ENCODE measurements at places on chromosomes 4 and X.

GRCh38 chr4:36235306-36235705, 9.0 kb downstream of the ARAP2 start:
- DNase-seq: no peak

DNA sequence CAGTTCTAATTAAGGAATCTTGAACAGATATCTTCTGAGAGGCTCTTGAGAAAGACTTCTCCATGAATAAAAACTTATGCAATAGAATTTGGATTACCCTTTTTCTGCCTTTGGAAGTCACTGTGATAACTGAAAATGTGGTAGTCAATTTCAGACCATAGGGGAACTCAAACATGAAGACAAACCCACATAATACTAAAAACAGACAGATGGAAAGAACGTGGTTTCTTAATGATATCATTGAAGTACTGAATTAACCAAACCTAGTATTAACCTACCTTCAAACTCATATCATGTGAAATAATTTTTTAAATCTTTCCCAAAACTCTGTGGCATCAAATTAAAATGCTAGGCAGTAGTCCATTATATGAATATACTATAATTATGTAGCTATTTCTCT, 153.5 kb downstream of the CAMK2D start:
- DNase-seq: no peak

GRCh38 chr4:18733961-18734360, 712.4 kb upstream of the LCORL start:
- no peak for DNase-seq

GRCh38 chrX:54007682-54008081, 36.6 kb downstream of the PHF8 start:
- DNase-seq: no peak

GRCh38 chr4:76830964-76831703, 66.8 kb downstream of the SOWAHB start:
- peak; percentile 74 for DNase-seq

GRCh38 chrX:50726296-50726695, 87.7 kb downstream of the SHROOM4 start:
- no peak for DNase-seq

GRCh38 chr4:186228514-186228894, 1.2 kb downstream of the KLKB1 start:
- DNase-seq: no peak

DNA sequence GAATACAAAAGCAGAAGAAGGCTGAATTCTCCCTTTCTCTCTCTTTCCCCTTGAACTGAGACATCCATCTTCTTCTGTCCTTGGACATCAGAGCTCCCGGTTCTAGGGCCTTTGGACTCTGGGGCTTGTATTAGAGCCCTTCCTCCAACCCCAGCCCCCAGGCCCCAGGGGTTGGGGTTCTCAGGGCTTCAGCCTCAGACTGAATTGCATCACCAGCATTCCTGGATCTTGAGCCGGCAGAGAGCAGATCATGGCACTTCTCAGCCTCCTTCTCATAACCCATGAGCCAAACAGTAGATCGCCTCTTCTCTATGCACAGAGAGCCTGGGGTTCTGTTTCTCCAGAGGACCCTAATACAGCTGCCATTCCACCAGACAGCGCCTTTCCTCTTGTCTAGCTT, 25.3 kb upstream of the CLDN24 start:
- DNase-seq: peak; percentile 12

GRCh38 chr4:8332891-8333331, 63.4 kb downstream of the HTRA3 start:
- no peak for DNase-seq

- no peak for DNase-seq
Measured at GRCh38 chr4:4994312-4995097, 24.8 kb downstream of the CYTL1 start.

DNA sequence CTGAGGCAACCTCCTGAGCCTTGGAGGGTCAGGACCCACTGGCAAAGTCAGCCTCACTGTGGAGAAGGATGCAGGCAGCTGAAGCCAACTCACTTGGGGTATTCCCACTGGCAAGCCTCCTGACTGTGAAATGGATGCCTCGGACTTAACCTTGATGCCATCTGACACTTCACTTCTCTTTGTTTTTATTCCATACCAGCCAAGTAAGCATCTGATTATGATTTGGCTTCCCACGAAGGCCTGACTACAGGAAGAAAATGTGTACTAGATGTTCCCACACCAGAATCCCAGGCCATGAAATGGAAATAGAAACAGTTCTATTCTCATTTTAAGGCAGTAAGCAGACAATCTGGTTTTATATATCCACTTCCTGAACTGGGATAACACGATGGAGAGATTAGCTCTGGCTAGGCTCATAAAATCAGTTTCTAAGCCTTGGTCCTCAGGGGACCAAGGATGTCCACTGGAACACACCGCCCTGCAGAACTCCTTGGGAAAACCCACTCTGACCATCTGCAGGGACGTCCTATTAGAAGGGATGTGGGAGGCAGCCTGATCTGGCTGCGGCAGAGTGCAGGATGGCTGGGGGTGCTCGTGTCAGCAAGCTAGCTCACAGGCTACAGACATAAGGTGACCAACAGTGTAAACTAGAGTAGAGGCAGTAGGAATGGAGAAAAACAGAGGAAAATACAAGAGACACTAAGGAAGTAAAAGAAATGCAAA, 89.3 kb downstream of the TSPAN5 start:
- DNase-seq: no peak

DNA sequence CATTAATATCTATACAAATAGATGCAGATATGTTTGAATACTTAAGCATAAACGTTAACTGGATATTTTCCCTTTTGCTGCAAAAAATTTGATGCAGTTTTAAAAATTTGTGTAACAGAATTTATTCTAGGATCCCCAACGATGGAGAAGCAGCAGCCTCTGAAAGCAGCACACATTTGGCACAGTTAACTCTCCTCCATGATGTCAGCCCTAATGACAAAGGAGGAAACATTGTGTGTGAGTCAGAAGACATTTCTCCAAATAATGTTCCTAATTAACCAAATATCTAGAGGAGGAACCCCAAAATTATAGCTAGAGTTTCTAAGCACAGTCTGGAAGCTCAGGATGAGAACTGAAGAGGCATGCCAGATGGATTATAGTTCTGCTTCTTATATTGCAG, 281.9 kb upstream of the MAD2L1 start:
- peak; percentile 3 for DNase-seq

- DNase-seq: no peak
Measured at GRCh38 chrX:123927845-123928244, 33.7 kb upstream of the STAG2 start.

DNA sequence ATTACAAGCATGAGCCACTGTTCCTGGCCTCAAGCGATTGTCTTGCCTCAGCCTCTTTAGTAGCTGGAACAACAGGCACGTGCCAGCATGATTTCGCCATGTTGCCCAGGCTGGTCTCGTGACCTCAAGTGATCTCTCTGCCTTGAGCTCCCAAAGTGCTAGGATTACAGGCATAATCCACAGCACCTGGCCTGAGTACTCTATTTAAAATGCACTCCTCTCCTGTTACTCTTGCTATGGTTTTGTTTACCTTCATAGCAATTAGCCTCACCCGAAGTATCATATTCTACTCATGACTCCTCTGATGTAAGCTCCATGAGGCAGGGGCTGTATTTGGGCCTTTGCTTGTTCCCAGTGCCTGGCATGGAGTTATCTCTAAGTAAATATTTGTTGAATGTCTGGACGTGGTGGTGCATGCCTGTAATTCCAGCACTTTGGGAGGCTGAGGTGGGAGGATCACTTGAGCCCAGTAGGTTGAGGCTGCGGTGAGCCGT, 92.5 kb upstream of the SLC34A2 start:
- no peak for DNase-seq

- DNase-seq: no peak
Measured at GRCh38 chr4:48337731-48338130, 3.6 kb upstream of the SLAIN2 start.

DNA sequence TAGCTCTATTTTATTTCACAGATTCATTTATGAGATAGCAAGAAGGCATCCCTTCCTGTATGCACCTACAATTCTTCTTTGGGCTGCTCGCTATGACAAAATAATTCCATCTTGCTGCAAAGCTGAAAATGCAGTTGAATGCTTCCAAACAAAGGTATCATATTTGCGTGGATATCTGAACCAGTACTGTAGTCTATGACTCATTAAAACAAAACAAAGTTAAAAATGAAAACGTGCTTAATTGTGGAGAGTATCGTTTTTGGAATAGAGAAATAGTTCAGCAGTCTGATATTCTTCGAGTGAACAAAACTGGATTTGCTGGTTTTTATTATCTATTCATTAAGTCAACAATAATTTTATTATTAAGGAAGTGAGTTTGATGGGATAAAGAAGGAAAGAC, 6.3 kb downstream of the AFP start:
- DNase-seq: no peak

DNA sequence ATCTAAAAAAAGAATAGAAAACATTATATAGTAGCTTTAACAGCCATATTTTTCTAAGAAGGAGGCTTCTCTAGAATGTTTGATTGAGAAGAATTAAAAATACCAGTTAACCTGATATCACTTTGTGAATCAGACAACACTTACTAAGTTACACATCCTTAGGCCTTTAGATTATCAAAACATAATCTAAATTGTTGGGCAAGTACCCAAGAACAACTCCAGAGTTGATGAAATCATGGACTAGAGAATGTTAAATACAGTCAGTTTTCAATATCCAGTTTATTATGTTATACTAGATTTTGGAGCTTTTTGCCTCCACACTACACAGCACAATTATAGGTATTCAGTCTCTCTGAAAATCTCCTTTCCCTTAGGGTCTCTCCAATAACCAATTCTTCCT, 39.6 kb downstream of the ARL13A start:
- DNase-seq: no peak

GRCh38 chrX:17440836-17441235, 65.8 kb downstream of the NHS start:
- no peak for DNase-seq

DNA sequence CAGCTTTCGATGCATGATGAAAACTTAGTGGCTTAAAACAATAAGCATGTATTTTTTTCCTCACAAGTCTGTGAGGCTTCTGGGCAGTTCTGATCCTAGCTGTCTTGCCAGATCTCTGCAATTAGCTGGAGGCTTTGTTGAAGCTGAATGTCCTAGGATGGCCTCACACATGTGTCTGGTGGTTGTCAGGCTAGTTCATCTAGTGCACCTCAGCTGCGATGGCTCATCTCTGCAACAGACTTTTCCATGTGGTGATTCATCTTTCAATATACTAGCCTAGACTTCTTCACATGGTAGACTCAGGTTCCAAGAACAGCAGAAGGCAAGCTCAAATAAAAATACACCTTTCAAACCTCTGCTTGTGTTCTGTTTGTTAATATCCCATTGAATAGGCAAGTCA, 66.5 kb upstream of the IL1RAPL1 start:
- DNase-seq: no peak

- DNase-seq: no peak
Measured at GRCh38 chr4:186134861-186135260, 30.4 kb downstream of the FAM149A start.

GRCh38 chr4:182453830-182454229, 210.6 kb downstream of the TENM3 start:
- no peak for DNase-seq

GRCh38 chr4:151781026-151781425, 20.2 kb upstream of the GATB start:
- no peak for DNase-seq

DNA sequence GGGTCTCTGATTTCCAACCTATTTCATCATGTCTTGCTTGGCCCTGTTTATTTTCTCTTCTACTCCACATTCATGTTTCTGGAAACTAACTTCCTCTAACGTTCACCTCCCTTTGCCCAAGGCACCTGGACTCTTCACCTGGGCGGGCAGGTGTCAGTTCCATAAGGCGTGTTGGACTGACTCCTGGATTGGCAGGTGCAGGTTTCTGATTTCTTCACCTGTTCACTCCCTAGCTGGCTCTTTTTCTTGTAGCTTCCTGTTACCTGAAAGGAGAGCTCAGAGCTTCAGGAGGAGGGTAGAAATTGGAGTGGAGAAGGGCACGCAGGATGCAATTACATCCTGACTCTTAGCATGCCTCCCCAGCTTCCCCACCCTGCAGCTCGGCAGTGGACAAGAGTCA, 350.8 kb upstream of the KLF3 start:
- DNase-seq: no peak

DNA sequence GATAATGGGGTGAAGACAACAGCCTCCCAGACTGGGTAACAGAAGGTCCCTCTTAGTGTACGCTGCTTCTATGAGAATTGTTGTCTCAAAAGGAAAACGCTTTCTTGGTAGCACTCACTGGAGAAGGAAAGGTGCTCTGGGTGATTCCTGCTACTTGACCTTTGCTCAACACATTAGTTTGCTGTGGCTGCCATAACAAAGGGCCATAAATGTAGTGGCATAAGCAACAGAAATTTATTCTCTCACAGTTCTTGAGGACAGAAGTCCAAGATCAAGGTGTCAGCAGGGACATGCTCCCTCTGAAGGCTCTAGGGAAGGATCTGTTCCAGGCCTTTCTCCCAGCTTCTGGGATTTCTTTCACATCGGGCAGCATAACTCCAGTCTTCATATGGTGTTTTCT, 19.0 kb downstream of the HCCS start:
- DNase-seq: no peak

DNA sequence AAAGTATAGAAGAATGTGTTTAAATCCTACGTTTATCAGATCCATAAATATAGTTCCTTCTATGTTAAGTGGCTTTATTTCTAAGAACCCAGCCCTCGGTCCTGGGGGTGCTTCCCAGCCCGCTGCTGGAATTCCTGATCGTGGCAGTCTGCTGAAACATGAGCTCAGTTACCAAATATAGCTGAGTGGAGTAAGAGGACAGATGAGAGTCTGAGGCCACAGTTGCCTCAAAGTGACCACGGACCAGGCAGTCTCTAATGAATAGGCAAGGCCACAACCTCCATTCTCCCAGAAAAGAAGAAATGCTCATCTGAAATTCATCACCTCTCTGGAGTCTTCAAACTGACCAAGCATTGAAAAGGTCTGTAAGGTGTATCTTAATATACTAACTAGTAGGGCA, at the start of gene PALLD:
PALLD (plus strand) TSS at position 219 of the 400 bp plus-strand sequence.
- peak; percentile 17 for DNase-seq

DNA sequence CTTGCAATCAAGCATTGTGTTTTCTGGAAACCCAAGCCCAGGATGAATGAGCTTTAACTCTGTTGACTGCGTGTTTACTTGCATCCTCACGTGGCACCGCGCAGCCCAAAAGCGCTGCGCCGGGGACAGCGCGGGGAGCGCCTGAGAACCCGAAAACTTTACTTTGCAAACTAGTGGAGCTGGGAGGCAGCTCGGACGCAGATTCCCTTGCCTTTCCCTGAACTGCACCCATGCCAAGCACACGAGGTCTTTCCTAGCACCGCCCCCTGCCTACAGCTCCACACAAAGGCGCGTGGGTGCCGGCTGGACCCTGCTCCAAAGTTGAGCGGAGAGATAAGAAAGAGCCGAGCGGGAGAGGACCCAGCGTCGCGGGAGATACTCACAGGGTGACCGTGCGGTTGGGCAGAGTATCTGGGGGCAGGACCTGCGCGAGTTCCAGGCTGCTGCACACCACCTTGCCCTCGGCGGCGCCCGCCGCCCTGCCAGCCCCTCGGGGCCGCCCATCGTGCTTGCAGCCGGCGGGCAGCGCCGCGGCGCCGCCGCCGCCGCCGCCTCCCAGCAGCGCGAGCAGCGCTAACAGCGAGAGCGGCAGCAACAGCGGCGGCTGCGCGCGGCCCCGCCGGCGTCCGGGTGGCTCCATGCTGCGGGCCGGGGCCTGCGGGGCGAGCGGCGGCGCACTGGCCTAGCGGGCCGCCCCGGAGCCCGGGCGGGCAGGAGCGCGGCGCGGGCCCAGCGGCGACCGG, 550 bp downstream of the ADGRA3 start:
- DNase-seq: peak; percentile 63

GRCh38 chr4:94803181-94803580, 45.4 kb downstream of the BMPR1B start:
- peak; percentile 20 for DNase-seq

- DNase-seq: no peak
Measured at GRCh38 chr4:105458001-105458400, 15.9 kb downstream of the PPA2 start.

GRCh38 chrX:47560934-47561658, at the start of gene ARAF:
TSS of gene ARAF (plus strand) at chrX:47561205. CDS start at chrX:47562968, 1,763 bp downstream.
- DNase-seq: peak; percentile 94

Measured in AG08395 (cell line).